Cardiac fibroblast (primary cell): ENCODE measurements at places on chromosomes 11 and 22.

- DNase-seq: no peak
These were observed 29.0 kb downstream of the MRTFA start for GRCh38 chr22:40607506-40607905.

DNA sequence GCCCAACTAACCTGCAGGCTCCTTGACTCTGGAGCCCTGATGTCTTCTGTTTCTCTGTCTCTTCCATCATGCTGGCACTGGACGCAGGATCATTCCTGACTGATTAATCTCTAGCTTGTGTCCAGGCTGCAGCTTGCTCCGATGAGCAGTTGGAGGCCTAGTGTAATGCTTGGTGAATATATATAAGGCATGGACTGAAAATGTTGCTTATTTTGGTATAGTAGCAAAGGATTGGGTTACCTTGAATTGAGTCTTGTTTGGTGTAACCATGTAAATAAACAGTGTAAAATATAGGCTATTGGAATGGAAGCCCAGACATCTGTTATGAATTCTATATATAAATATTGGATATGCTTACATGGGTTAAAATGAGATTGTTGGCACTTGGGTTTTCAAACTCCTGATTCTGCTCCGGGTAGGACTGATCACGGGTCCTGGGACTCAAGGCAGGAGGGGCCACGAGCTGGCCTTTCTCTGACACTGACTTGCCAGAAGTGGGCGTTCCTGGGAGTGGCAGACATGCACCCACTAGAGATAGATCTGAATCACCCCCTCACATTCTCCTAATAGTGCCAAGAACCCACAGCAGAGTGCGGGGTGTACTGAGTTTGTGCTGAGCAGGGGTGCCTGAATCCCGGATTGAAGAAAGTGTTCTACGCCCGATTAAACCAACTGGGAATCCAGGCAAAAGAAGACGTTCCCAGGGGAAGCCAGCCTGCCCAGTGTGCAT is 25.8 kb downstream of the LRP5 start:
- DNase-seq: peak; percentile 37

- no peak for DNase-seq
These were observed 95.5 kb downstream of the WNT7B start for GRCh38 chr22:45881524-45881875.

GRCh38 chr11:42778193-42778592 is 533.6 kb upstream of the API5 start:
- no peak for DNase-seq

DNA sequence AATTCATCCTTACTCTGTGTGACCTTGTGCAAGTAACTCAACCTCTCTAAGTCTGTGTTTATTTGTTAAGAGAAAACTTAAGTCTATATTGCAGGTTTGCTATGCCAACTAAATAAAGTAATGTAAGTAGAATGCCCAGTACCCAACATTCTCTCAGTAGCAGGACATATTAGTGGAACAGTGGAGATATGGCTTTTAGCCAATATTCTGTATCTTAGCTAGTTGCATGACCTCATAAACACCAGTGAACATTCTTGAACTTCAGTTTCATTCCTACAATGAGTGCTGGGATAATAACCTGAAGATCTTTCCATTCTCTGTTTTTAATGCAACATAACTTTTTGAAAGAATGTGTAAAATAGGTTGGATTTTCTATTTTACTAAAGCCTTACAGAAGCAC is 77.0 kb downstream of the RAB38 start:
- peak; percentile 22 for DNase-seq

GRCh38 chr22:41725510-41726110 is 26.3 kb downstream of the MEI1 start:
- DNase-seq: no peak

GRCh38 chr22:45296628-45297297 is 12.0 kb downstream of the UPK3A start:
- DNase-seq: no peak
